ENCODE measurements at places on chromosomes 4 and X. TPM values are rescaled to one million over a fixed set of nuclear protein-coding genes. Genes with fewer than 3 reads are reported as not detected.

The UGT2B17 gene
- total RNA-seq = not detected

The HPSE gene
- total RNA-seq = 0.28 TPM

The ADAM29 gene
- not detected for total RNA-seq

The MEPE gene
- total RNA-seq = not detected

The TMPRSS11E gene
- not detected for total RNA-seq

The DIPK2B gene
- total RNA-seq = not detected

The HMGB3 gene
- 23.3 TPM for total RNA-seq

The TMPRSS11D gene
- not detected for total RNA-seq

The SPP1 gene
- 0.18 TPM for total RNA-seq

The IL1RAPL2 gene
- total RNA-seq = not detected

The AR gene
- total RNA-seq = 4.7 TPM

The CLOCK gene
- 53.4 TPM for total RNA-seq

The UPF3B gene
- 0.54 TPM for total RNA-seq

The ZNF711 gene
- total RNA-seq = 2.3 TPM

- no peaks in the 10 kb centered on the region for H3K4me1 ChIP-seq
- no peaks in the 10 kb centered on the region for H3K27me3 ChIP-seq
- H3K36me3 ChIP-seq = no peaks in the 10 kb centered on the region
- DNase-seq = no peak
These were observed 175.2 kb upstream of the TET2 start for GRCh38 chr4:104971462-104971861.

- H3K4me1 ChIP-seq = no peaks in the 10 kb centered on the region
- H3K27me3 ChIP-seq = no peaks in the 10 kb centered on the region
- no peak overlapping the region for H3K27ac ChIP-seq
- H3K4me3 ChIP-seq = no peak overlapping the region
These were observed 604.6 kb downstream of the RAB28 start for GRCh38 chr4:12879496-12879895.

GRCh38 chrX:153327561-153327960, 6.0 kb upstream of the PNMA6F start:
- H3K4me3 ChIP-seq = no peak overlapping the region
- H3K27me3 ChIP-seq = peaks cover 12% of the 10 kb centered on the region
- no peaks in the 10 kb centered on the region for H3K36me3 ChIP-seq
- H3K27ac ChIP-seq = no peak overlapping the region
- no peak for DNase-seq

DNA sequence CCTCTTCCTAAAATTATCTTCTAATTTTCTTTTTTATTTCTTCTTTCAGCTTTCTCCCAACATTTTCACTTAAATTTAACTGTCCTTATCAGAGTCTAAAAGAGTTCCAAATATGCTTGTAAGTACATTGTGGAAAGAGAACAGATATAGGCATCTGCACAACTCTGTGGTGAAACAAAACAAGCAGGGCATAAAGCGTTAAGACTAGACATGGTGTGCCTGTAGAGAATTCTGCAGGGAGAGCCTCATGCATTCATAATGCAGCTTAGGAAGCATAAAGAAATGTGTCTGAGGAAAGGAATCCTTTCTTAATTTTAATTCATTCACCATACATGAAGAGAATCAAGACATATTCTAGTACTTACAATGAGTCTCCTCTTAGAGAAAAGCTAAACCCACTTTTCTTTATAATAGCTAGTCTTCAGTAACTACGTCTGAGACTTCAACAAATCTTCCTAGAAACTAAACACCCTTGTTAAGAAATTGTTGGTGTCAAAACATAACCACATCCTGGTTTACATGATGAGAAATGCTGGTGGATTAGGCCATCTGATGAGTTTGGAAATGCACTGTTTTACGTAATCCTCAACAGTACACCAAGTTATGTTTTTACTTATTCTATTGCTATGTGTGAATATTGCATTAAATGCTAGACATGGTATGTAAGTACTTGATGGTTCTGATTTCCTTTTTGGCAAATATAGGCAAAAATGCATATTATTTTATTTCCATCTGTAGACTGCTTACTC, 307.8 kb upstream of the GIMD1 start:
- H3K27me3 ChIP-seq = no peaks in the 10 kb centered on the region
- H3K36me3 ChIP-seq = no peaks in the 10 kb centered on the region
- no peak for DNase-seq
- no peak overlapping the region for H3K27ac ChIP-seq

- no peak overlapping the region for H3K27ac ChIP-seq
- DNase-seq = no peak
- H3K36me3 ChIP-seq = no peaks in the 10 kb centered on the region
- H3K4me1 ChIP-seq = no peaks in the 10 kb centered on the region
- H3K27me3 ChIP-seq = no peaks in the 10 kb centered on the region
- H3K4me3 ChIP-seq = no peak overlapping the region
These were observed 677.7 kb upstream of the HTR2C start for GRCh38 chrX:113906168-113906567.

GRCh38 chrX:31713120-31713519, 641.3 kb upstream of the FTHL17 start:
- no peaks in the 10 kb centered on the region for H3K36me3 ChIP-seq
- no peaks in the 10 kb centered on the region for H3K27me3 ChIP-seq
- no peaks in the 10 kb centered on the region for H3K4me1 ChIP-seq
- no peak for DNase-seq
- H3K4me3 ChIP-seq = no peak overlapping the region
- no peak overlapping the region for H3K27ac ChIP-seq

DNA sequence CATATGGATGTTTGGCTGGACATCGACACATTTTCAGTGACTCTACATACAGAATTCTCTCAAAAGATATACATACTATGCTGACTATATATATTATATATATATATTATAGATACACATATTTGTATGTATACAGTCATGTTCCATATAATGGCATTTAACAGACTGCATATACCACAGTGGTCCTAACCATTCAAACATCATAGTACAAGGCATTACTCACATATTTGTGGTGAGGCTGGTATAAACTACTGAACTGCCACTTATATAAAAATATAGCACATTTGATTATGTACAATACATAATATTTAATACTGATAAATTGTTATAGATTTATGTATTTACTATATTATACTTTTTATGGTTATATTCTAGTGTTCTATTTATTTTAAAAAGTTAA, 168.5 kb downstream of the IL15 start:
- no peak overlapping the region for H3K4me3 ChIP-seq
- DNase-seq = no peak
- H3K27me3 ChIP-seq = no peaks in the 10 kb centered on the region
- no peak overlapping the region for H3K27ac ChIP-seq

DNA sequence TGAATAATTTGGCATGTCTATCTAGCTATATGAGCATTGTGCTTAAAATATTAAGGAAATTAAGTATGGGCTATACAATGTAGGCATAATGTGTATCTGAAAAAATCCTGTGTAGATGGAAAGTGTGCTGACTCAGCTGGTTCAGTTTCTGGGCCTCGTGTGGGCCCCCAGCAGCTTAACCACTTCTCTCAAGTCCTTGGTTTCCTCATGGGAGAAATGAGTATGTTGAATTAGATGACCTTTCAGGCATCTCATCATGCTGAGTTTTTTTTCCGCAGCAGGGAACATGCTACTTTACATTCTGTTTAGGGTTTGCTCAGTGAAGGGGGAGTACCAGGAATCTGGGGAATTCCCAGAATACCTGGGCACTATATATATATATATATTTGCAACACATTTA, 30.5 kb downstream of the RHOH start:
- H3K4me1 ChIP-seq = no peaks in the 10 kb centered on the region
- peaks cover 3% of the 10 kb centered on the region for H3K27me3 ChIP-seq
- DNase-seq = no peak
- H3K4me3 ChIP-seq = no peak overlapping the region
- no peak overlapping the region for H3K27ac ChIP-seq
- H3K36me3 ChIP-seq = no peaks in the 10 kb centered on the region

DNA sequence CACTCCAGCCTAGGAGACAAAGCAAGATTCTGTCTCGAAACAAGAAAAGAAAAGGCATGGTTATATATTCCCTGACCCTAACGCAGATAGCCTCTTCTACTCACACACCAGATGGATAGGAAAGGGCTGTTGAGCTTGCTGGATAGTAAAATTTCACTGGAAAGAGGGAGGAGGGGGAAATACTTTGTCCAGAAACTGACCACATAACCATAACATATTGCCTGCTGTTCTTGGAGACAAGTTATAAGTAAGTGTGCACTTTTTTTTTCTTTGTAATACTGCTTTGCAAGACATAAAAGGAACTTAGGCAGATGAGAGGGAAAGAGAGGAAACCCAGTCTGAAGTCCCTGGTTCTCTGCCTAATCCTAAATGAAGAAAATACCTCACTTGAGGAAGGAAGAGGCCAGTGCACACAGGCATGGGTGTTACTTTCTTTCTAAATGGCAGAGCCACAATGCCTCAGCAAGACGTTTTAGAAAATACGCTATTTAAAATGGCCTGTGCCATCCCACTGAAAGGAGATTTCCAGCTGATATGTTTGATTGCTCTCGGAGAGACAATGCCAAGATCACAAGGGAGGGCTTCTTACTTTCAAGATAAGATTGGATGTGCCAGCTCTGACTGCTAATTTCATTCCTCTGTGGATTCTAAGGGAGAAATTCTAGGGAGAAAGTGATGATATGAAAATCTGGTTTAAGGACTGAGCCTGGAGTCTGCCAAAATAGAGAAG, 140.6 kb downstream of the DCTD start:
- H3K27me3 ChIP-seq = no peaks in the 10 kb centered on the region
- H3K4me3 ChIP-seq = no peak overlapping the region
- peak; percentile 64 for DNase-seq

DNA sequence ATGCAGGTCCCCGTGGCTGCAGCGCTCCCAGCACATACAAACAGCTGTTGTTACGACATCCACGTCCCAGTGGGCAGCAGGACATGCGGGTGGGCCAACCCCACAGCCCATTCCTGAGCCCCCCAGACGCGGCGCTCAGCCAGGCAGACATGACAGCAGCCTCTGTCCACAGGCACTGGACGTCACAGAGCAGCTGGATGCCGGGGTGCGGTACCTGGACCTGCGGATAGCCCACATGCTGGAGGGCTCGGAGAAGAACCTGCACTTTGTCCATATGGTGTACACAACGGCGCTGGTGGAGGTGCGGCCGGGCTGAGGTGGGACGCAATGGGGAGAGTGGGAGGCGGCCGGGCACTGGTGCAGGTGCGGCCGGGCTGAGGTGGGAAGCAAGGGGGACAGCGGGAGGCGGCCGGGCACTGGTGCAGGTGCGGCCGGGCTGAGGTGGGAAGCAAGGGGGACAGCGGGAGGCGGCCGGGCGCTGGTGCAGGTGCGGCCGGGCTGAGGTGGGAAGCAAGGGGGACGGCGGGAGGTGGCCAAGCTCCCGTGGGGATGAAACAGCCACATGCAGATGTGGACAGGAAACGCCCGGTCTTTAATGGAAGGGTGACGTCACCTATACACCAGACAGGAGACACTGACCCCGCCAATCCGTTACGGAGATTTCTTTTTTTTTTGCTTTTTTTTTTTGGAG, 9.4 kb downstream of the PLCXD1 start:
- no peak for DNase-seq
- no peak overlapping the region for H3K27ac ChIP-seq
- H3K4me3 ChIP-seq = no peak overlapping the region
- H3K4me1 ChIP-seq = no peaks in the 10 kb centered on the region
- H3K27me3 ChIP-seq = no peaks in the 10 kb centered on the region

- H3K27me3 ChIP-seq = no peaks in the 10 kb centered on the region
- no peaks in the 10 kb centered on the region for H3K4me1 ChIP-seq
- DNase-seq = no peak
- H3K27ac ChIP-seq = no peak overlapping the region
- H3K4me3 ChIP-seq = no peak overlapping the region
- H3K36me3 ChIP-seq = 0 out of 2 replicates have a peak, but pooled peaks cover under 1% of the 10 kb centered on the region
These were observed 88.4 kb downstream of the LCORL start for GRCh38 chr4:17933126-17933525.

All from IMR-90 (cell line).